ENCODE measurements at places on chromosomes 4 and X. TPM values are rescaled to one million over a fixed set of nuclear protein-coding genes. Genes with fewer than 3 reads are reported as not detected.

GRCh38 chrX:33195698-33196097 lies 15.7 kb downstream of the DMD start:
- no peak overlapping the region for H3K27ac ChIP-seq
- no peaks in the 10 kb centered on the region for H3K4me1 ChIP-seq
- no peak overlapping the region for H3K4me3 ChIP-seq
- DNase-seq = no peak
- no peaks in the 10 kb centered on the region for H3K36me3 ChIP-seq

GRCh38 chrX:110683925-110684324 lies 111.7 kb downstream of the CHRDL1 start:
- no peaks in the 10 kb centered on the region for H3K36me3 ChIP-seq
- DNase-seq = no peak
- no peaks in the 10 kb centered on the region for H3K4me1 ChIP-seq
- no peaks in the 10 kb centered on the region for H3K27me3 ChIP-seq

DNA sequence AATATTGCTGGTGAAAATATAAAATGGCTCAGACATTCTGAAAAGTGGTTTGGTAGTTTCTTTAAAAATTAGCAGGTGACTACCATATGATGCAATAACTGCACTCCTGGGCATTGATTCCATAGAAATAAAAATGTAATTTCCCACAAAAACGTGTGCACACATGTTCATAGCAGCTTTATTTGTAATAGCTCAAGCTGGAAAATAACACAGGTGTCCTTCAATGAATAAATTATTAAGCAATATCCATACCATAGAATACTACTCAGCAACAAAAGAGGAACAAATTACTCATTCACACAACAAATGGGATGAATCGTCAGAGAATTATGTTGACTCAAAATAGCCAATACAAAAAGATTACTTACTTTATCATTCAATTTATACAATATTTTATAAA lies 893.7 kb upstream of the SLIT2 start:
- no peaks in the 10 kb centered on the region for H3K36me3 ChIP-seq
- no peaks in the 10 kb centered on the region for H3K27me3 ChIP-seq
- H3K27ac ChIP-seq = no peak overlapping the region
- DNase-seq = no peak
- H3K4me3 ChIP-seq = no peak overlapping the region
- no peaks in the 10 kb centered on the region for H3K4me1 ChIP-seq

DNA sequence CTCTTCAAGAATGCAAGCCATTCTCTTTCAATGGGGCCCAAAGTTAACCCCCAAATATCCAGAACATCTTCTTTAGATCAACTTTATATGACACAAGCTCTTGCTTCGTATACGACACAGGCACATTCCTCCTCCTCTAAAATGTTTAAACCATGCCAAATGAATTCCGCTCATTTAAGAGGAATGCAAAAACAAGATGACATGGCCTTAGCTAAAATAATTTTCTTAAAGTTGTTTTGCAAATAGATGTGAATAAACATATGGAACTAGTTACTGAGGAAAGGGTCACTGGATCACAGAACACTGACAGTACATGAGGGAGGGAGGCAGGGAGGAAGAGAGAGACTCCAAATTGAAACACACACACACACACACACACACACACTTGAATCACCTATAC lies 97.4 kb downstream of the RASL11B start:
- H3K27me3 ChIP-seq = no peaks in the 10 kb centered on the region
- H3K36me3 ChIP-seq = no peaks in the 10 kb centered on the region
- H3K27ac ChIP-seq = no peak overlapping the region
- no peak overlapping the region for H3K4me3 ChIP-seq
- no peak for DNase-seq
- no peaks in the 10 kb centered on the region for H3K4me1 ChIP-seq

FRAS1 gene
- polyA plus RNA-seq = not detected

DNA sequence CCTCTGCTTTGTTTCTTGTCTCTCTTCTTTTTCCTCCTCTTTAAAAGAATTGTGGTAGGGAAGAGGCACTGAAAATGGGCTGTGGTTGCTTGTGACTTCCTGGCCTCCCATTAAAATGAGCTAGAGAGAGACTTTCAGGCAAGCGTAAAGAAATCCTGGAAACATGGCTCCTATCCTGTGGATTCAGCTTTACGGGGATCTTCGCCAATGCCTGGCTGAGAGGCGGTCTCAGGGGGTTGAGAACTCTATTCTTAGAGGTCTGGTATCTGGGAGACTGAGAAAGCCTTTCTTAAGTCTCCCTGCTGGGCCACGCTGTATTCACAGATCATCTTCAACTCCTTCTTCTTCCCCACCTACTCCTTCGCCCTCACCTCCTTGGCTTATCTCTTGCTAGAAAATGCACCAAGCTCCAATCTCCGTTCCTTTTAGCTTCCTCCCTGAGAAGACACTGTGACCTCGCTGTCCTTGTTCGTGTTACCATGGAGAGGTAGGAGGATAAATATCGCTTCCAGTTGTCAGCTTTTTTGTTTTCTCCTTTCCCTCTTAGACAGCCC lies 542 bp upstream of the KLF8 start:
- peaks cover 9% of the 10 kb centered on the region for H3K4me1 ChIP-seq
- DNase-seq = no peak
- H3K36me3 ChIP-seq = no peaks in the 10 kb centered on the region
- peaks cover 1% of the 10 kb centered on the region for H3K27me3 ChIP-seq

DNA sequence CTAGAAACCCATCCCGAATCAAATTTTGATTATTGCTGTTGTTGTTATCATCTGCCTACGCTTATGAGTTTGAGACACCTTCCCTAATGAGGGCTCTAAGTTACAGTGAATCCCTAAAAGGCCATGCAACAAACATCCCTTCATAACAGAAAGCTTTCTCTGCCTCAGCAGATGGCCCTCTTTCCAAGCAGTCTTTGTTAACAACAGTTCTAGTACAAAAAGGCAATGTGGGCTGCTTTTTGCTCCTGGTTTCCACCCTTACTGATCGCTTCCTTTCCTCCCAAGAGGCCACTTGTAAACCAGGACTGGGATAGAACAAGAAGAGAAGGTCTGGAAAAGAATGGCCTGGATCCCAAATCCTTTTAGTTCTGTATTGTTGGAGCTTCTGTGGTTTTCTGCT lies 24.2 kb downstream of the GPC4 start:
- H3K4me3 ChIP-seq = no peak overlapping the region
- no peaks in the 10 kb centered on the region for H3K4me1 ChIP-seq
- H3K27me3 ChIP-seq = no peaks in the 10 kb centered on the region
- H3K36me3 ChIP-seq = no peaks in the 10 kb centered on the region

GCNA gene
- polyA plus RNA-seq = 0.40 TPM

Measured in CD4-positive, CD25-positive, alpha-beta regulatory T cell (primary cell).